ENCODE measurements at places on chromosomes 7 and 10.

DNA sequence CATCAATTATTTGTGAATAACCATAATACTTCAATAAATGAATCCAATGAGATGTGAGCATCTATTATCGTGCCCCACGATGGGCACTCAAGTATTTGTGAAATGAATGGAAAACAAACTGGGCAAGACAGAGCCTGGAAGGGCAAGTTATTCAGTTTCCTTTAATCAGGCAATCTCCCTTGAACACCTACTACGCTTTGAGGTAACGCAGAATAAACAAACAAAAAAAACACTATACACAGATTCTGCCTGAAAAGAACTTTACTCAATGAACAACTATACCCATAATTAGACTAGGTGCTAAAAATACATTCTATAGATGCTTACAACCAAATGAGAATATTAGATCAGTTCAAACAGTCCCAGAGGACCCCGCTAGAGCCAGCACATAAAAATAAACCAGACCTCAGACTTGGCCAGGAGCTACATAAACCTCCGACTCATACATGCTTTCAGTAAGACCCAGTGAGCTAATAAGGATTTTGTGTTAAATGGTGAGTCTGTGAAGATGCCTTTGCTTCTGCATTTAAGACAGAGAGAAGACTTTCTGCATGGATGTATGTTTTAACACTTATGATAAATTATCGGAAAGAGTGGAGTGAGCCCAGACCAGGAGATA, 121.3 kb downstream of the MPP7 start:
- no peak for DNase-seq

DNA sequence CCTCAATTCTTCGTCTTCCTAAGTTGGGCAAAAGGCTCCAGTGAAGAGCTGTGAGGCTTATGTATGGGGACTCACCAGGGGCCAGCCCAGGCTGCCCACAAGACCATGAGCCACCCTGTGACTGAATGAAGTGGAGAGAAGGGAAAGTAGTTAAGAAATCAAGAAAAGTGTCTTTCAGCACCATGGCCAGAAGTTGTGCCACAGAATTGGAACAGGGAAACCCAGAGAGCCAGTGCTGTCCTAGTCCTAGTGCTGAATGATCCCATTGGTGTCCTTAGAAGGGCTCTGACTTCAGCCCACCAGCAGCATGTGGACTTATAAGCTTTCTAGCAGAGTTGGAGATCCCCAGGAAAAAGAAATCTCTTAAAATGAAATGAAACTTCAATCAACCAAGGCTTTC, 37.0 kb upstream of the CCSER2 start:
- DNase-seq, result peak; percentile 75

- DNase-seq, result no peak
Measured at GRCh38 chr7:29332042-29332811, 137.7 kb downstream of the CHN2 start.

- no peak for DNase-seq
Measured at GRCh38 chr10:6233725-6234277, 31.1 kb downstream of the PFKFB3 start.

- DNase-seq, result no peak
Measured at GRCh38 chr10:48940372-48940771, 732 bp upstream of the LRRC18 start.

- DNase-seq, result no peak
Measured at GRCh38 chr7:134220236-134220635, 93.1 kb downstream of the LRGUK start.

GRCh38 chr7:111835066-111835465, 272.8 kb upstream of the IMMP2L start:
- DNase-seq, result no peak

GRCh38 chr7:40579401-40579800, 444.6 kb downstream of the SUGCT start:
- no peak for DNase-seq

DNA sequence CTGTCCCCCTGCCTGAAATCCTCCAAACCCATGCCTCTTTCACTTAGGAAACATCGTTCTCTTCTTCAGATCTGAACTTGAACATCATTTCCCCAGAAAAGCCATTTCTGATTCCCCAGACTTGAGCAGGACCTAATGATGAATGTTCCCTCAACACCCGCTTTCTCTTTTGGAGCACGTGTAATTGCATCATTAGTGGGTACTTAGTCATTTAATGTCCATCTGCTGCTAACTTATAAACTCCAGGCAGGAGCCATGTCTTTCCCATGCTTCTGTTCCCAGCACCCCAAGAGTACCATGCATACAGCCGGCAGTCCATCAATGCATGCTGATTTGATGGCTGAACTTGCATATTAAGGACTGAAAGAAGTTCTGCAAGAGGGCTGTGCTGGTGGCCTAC, 36.5 kb upstream of the ECHDC3 start:
- DNase-seq, result no peak

GRCh38 chr7:5690931-5691473, 90.5 kb downstream of the RNF216 start:
- no peak for DNase-seq

DNA sequence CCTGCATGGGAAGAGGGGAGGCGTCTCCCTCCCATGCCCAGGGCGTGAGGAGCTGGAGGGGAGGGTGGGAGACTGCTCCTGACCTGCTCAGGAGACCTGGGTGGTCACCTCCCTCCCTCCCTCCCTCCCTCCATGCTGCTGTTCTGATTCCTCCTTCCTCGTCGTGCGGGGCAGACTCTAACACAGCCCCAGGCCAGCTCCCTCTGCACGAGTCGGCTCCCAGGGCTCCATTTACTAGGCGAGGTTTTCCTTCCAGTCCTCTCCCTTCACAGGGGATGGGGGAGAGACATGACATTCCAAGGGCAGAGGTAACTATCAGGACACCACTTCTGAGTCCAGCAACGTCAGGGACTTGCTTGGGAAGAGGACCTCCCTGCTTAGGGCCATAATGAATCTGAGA, 23.6 kb downstream of the VIPR2 start:
- no peak for DNase-seq

DNA sequence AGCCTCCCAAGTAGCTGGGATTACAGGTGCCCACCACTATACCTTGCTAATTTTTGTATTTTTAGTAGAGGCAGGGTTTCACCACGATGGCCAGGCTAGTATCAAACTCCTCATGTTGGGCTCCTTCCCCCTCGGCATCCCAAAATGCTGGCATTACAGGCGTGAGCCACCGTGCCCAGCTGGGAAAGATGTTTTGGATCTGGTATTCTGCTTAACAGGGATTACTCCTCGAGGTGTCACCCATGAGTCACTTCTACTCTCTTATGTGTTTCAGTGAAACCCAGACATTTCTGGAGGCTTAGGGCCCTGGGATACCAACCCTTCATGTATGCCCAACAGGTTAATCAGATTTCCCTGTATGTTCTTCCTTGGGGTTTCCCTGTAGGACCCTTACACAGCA, 11.8 kb upstream of the OPN4 start:
- DNase-seq, result no peak

- no peak for DNase-seq
Measured at GRCh38 chr10:89891006-89891535, 189.7 kb downstream of the KIF20B start.

DNA sequence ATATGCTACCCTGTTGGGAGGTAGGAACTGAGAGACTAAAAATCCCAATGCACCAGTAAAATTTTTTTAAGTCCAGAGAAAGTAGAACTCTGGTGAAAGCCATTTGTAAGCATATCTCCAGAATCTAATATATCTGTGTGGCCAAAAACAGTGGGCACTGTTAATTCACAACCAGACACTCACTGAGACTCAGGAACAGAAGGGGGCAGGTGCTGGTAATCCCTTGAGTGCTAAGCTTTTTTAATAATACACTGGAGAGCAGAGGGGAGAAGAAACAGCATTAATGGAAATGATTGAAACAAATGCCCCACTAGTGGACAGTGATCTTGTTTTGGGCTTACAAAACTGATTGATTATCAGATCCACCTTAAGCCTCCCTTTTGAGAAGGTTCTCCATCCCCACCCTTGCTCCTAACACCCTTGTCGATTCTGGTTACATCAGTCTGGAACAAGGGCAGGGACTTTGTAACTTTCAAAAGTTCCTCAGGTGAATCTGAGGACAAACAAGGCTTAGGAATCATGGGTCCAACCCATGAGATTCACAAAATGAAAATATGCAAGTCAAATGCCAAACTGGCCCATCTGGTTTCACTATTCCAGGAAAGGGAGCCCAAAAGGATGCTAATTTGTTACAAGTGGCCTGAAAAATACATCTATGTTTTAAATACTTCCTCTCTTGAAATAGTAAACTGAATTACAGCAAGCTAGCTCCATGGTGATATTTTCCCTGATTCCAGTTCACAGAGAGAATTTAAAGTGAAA, 29.7 kb downstream of the PLXNA4 start:
- no peak for DNase-seq

DNA sequence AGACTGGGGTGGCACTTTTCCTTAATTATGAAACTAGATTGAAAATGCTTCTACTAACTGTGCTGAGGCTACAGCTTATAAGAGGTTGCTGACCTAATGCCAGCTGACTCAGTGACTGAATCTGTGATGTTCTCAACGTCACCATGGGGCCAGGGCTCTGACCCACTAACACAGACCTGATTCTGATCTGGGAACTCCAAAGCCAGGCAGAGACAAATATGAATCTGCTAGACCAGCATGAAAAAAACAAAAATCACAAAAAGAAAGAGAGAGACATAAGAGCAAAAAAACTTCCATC, 16.1 kb downstream of the USP6NL start:
- DNase-seq, result no peak

DNA sequence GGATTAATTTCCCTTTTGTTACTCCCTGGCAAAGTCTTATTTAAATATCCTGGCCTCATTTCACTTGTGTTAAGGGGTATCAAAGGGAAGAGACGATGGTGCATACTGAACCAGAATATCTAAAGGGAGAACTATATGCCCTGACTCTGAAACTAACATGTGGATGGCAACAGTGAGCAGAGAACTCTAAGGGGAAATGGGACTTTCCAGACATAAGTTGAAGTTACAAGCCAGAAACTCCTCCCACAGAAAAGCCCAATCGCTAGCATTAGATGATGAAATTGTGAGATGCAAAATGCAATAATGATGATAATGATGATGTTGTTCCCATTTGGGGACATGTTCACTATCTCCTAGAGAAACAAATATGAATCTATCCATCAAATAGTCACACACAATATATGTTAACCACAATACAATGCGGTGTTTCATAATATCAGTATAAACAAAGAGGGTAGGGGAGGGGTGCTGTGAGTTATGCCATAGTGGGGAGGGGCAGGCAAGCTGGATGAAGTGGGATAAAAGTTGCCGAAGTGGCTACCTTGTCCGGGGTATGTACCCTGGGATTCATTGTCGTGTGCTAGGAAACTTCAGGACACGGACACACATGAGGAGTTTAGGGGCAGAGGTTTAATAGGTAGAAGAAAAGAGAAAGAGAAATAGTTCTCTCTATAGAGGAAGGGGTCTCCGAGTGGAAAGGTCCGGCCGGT, 37.1 kb downstream of the TMEM229A start:
- DNase-seq, result no peak

DNA sequence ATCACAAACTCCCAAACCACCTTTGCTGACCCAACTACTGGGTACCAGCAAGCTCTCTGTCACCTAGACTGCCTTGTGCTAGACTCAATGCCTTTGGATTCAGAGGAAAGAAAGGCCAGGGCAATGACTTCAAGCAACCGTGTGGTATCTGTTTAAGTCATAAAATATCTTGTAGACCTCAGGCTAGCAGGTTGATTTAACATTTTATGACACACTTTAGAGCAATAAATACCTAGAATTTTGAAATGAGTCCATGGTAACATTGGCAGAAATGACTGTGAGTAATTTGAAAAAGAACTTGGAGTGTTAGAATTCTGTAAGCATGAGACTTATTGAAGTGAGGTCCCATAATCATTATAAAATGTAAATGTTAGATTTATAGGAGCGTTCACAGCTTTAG, 87.2 kb downstream of the TWIST1 start:
- no peak for DNase-seq

GRCh38 chr7:27210441-27211083, 10.7 kb upstream of the HOXA13 start:
- peak; percentile 72 for DNase-seq

DNA sequence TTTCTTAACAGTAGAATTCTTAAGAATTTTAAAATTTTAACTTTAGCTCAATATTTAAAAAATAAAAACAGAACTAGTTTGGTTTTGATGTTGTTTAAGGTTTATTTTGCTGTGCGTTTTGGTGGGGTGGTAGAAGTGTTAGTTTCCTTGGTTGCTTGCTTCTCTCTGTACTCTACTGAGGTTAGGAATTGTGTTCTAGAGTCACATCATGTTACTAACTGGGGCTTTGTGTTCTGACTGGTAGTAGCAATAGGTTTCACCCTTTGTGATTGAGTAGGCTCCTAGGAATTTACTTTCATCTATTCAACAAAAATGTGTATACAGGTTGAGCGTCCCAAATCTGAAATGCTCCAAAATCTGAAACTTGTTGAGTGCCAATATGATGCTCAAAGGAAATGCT, 99.5 kb downstream of the ZEB1 start:
- no peak for DNase-seq

GRCh38 chr7:130276796-130277762, 10.4 kb downstream of the CPA2 start:
- no peak for DNase-seq

GRCh38 chr7:24882989-24883621, 96.9 kb downstream of the OSBPL3 start:
- DNase-seq, result no peak

GRCh38 chr10:57102236-57102635, 741.2 kb upstream of the ZWINT start:
- DNase-seq, result no peak

GRCh38 chr10:135601-136464, 578 bp downstream of the ZMYND11 start:
- peak; percentile 73 for DNase-seq

DNA sequence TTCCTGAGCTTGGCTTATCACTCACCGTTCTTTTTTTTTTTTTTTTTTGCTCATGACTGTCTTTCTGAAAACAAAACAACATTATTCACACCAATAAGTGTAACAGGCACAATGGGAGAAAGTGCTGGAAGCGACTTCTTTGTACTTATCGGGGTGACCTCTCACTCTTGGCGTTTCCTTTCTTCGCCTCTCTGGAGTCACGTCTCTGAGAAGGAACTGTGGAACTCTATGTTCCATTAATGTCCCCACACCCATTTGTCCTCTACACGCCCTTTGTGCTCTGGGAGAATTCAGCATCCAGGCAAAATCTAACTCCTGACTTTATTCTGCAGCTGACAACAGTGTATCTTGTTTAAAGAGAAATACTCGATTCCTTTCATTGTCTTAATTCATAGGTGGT, 70.8 kb upstream of the FAM204A start:
- no peak for DNase-seq

- DNase-seq, result no peak
Measured at GRCh38 chr10:114220281-114220680, 18.8 kb upstream of the VWA2 start.

GRCh38 chr7:128113839-128114238, 82.6 kb upstream of the LRRC4 start:
- no peak for DNase-seq

DNA sequence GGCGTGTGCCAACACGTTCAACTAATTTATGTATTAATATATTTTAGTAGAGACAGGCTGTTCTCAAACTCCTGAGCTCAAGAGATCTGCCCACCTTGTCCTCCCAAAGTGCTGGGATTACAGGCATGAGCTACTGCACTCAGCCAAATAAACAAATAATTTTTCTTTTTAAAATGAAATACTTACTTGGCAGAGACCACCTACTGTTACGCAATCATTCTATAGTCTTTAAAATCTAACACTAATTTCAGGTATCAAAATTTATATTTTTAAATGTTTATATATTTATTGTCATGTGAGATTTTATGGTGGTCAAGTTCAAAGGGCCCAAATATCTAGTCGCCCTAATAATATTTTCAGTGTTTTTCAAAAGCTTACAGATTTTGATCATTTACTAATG, 323.3 kb downstream of the PCDH15 start:
- DNase-seq, result no peak

GRCh38 chr7:40490603-40490924, 355.8 kb downstream of the SUGCT start:
- DNase-seq, result no peak
